ENCODE measurements at places on chromosomes 5 and 9.

DNA sequence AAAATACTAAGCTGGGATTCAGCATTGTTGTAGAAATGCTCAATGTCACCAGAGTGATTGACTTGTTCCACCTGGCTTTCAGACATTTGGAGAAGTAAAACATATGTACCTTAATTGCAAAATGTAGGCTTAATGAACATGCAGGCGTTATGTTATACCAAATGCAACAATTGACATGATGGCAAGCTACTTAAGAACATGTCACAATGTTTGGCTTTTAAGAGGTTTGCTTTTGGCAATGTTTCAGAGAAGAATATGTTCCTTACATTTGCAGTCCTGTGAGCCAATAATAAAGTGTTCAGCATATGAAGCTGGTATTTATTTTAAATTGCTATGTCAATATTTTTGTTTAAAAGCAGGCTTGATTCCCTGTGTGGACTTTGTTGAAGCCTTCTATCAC, 111.7 kb upstream of the NUDT12 start:
- DNase-seq, result no peak

- no peak for DNase-seq
Measured at GRCh38 chr5:151707567-151707966, 20.9 kb upstream of the SPARC start.

DNA sequence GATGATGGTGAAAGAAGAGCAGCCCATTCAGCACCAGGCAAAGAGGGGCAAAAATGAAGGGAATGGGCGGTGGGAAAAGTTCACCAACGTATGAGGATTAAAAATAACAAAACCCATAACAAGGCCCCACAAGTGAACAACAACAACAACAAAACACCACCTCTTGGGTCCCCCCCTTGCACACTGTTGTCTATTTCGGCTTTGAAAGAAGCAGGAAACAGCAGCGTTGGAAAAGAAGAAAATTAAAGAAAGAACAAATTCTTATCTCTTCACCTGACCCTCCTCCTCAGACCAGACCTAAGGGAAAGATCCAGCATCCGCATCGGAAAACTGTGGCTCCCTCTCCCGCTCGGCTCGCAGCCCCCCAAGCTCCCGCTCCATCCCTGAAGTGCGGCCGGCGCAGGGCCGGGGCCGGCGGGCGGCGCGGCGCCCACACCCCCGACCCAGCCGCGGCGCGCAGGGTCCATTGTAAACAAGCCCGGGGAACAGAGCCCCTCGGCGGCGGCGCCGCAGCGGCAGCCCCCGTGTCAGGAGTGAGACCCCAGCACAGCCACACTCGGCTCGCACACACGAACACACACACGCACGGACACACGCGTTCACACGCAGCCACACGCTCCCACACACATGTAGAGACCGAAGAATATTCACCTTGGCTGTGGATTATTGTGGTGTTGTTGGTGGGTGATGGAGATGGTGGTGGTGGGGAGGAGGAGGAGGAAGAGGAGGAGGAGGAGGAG, 535 bp downstream of the RFX3 start:
- no peak for DNase-seq

GRCh38 chr5:88680253-88681132, 202.5 kb downstream of the MEF2C start:
- DNase-seq, result no peak

DNA sequence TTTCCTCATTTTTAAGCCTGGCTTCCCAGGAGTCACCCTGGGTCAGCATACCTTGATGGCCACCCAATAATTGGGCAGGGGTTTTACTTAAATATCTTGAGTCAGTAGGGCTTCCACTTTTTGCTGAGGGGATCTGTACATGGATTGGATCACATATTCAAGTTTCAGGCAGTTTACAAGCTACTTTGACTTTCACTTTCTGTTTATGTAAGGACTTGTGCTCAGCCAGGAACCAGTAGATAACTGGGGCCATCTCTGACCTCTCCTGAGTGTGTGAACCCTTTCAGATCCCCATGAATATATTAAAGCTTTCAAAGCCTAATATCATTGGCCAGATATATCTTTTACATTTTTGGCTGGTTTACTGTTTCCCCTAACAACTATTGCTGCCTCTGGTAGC, 45.1 kb downstream of the SLCO6A1 start:
- no peak for DNase-seq

DNA sequence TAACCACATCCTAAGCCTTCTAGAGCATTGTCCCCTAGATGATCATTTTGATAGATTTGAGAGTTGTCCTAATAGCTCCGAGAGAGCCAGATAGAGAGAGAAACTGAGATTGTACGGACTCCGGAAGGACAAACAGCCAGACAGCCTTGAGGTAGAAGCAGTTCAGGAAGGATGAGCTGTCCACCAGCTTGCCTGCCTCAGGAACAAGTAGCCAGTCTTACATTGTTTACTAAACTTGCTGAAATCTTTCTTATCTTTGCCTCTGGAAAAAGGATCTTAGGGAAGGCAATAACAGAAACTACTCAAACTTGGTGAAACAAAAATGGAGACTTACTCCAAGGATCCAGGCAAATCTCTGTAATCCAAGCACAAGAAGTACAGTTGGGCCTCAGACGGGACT, 39.0 kb upstream of the SAP30L start:
- DNase-seq, result no peak

- no peak for DNase-seq
Measured at GRCh38 chr9:114696814-114697544, 15.0 kb upstream of the TEX48 start.

GRCh38 chr5:67318746-67319145, 122.1 kb upstream of the CD180 start:
- no peak for DNase-seq

DNA sequence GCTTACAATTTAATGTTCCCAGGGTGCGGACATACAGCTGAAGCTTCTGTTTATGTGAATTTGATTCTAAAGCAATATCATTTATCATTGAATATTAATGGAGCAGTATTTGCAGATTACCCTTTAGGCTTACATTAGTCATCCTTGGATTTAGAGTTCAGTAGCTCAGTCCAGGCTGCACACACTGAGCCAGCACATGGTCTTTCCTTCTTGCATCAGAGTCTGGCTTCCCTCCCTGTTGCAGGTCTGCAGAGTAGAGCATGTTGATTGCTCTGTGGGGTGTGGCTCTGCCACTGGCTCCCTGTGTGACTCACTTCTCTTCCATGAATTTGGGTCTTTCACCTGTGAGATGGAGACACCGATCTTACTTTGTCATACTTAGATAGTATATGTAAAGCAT, 36.8 kb downstream of the NSG2 start:
- no peak for DNase-seq

Measured in neuronal stem cell (in vitro differentiated cells).